Posterior vena cava (tissue), 2 donors: ENCODE measurements at places on chromosomes 13 and 19. TPM values are rescaled to one million over a fixed set of nuclear protein-coding genes. Genes with fewer than 3 reads are reported as not detected.

Gene ZNF583
- total RNA-seq, result 10.8 TPM

Gene PTH2
- total RNA-seq, result not detected

- no peak for DNase-seq
Measured at GRCh38 chr19:36638862-36639510, 27.7 kb downstream of the ZNF461 start.

GRCh38 chr19:47209319-47210179 lies 21.4 kb downstream of the BBC3 start:
- no peak for DNase-seq

DNA sequence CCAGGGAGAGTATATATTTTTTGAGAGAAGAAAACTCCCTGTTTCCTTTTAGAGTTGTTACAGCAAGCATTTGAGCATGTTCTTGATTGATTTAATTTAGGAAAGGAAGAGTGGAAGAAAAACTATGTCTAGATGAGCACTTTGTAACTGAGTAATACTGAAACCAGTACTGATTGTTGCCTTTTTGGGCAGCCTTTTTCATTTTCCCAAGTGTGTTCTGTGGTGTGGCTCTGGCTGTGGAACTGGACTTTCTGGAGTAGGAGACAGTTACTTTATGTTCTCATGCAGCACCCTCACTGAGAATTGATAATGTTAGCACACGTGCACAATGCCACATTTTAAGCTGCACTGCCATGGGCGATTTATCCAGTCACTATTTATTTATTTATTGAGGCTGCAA lies 211.5 kb downstream of the LMO7 start:
- no peak for DNase-seq

DNA sequence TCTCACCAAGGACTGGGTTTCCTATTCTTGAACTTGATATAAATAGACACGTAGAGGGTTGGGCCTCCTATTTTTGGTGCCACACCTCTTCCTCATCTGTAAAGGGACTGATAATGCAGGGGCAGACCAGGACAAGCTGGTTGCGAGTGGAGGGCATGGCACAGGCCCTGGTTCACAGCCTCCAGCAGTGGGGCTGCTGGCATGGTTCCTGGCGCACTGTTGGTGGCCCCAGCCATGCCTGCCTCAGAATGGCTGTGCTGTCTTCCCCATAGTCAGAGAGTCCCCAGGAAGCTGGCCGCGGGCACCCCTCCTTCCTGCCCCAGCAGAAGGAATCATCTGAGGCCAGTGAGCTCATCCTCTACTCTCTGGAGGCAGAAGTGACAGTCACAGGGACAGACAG lies 10.5 kb upstream of the OVOL3 start:
- DNase-seq, result no peak
